ENCODE measurements at places on chromosomes 12 and 14. TPM values are rescaled to one million over a fixed set of nuclear protein-coding genes. Genes with fewer than 3 reads are reported as not detected.

The KCNJ8 gene
- total RNA-seq = 10.6 TPM

The PLXNC1 gene
- total RNA-seq = 6.8 TPM

The BTBD6 gene
- total RNA-seq = 57.5 TPM

The NPFF gene
- total RNA-seq = not detected

The KRT85 gene
- total RNA-seq = not detected

The KRT83 gene
- total RNA-seq = not detected

The KLHL42 gene
- 29.1 TPM for total RNA-seq

The RSRC2 gene
- 52.5 TPM for total RNA-seq

The MSI1 gene
- not detected for total RNA-seq

All from smooth muscle cell of trachea (primary cell).